ENCODE measurements at places on chromosomes 1 and 21. TPM values are rescaled to one million over a fixed set of nuclear protein-coding genes. Genes with fewer than 3 reads are reported as not detected.

Gene IL6R
- 22.9 TPM for total RNA-seq

Gene LEMD1
- total RNA-seq, result not detected

Gene PRRX1
- total RNA-seq, result not detected

Gene LYPD8
- total RNA-seq, result 0.11 TPM

Gene FASLG
- not detected for total RNA-seq

Gene CRNN
- not detected for total RNA-seq

Gene ACOT11
- 2.5 TPM for total RNA-seq

Gene FHAD1
- total RNA-seq, result 0.39 TPM

Gene S100A7A
- not detected for total RNA-seq

Gene TLCD4
- 7.5 TPM for total RNA-seq

Gene OR2M3
- not detected for total RNA-seq

Gene WDR64
- not detected for total RNA-seq

Gene UBE2U
- total RNA-seq, result not detected

Gene TSPEAR
- total RNA-seq, result not detected

Gene SMIM1
- total RNA-seq, result 1.4 TPM

Gene DDAH1
- total RNA-seq, result 7.1 TPM

Gene KRTAP19-3
- not detected for total RNA-seq

Gene MOV10
- total RNA-seq, result 19.9 TPM

Gene MYBPH
- total RNA-seq, result not detected

Gene CYYR1
- total RNA-seq, result not detected

Gene ATP1A4
- total RNA-seq, result not detected

Gene NUF2
- total RNA-seq, result 25.2 TPM

Gene KRTAP10-5
- not detected for total RNA-seq

Gene ERICH3
- total RNA-seq, result not detected

Gene ZBTB21
- total RNA-seq, result 5.1 TPM

Gene TAS1R1
- total RNA-seq, result not detected

Gene LMX1A
- not detected for total RNA-seq

Gene ANGPTL3
- total RNA-seq, result not detected

Gene DDR2
- 0.32 TPM for total RNA-seq

Gene FOXD3
- total RNA-seq, result 1.0 TPM

Gene ALPL
- 0.51 TPM for total RNA-seq

Gene TPTE
- not detected for total RNA-seq

Gene ANGPTL7
- not detected for total RNA-seq

Gene SDC3
- 12.4 TPM for total RNA-seq

Gene RYR2
- total RNA-seq, result 0.03 TPM

Gene LCE6A
- not detected for total RNA-seq
